ENCODE measurements at places on chromosomes 11 and 22. TPM values are rescaled to one million over a fixed set of nuclear protein-coding genes. Genes with fewer than 3 reads are reported as not detected.

- DNase-seq, result no peak
Observed at GRCh38 chr22:29258407-29259252, 9.2 kb downstream of the RHBDD3 start.

FJX1 gene
- 78.8 TPM for total RNA-seq

GAS2L1 gene
- 7.3 TPM for total RNA-seq

DNA sequence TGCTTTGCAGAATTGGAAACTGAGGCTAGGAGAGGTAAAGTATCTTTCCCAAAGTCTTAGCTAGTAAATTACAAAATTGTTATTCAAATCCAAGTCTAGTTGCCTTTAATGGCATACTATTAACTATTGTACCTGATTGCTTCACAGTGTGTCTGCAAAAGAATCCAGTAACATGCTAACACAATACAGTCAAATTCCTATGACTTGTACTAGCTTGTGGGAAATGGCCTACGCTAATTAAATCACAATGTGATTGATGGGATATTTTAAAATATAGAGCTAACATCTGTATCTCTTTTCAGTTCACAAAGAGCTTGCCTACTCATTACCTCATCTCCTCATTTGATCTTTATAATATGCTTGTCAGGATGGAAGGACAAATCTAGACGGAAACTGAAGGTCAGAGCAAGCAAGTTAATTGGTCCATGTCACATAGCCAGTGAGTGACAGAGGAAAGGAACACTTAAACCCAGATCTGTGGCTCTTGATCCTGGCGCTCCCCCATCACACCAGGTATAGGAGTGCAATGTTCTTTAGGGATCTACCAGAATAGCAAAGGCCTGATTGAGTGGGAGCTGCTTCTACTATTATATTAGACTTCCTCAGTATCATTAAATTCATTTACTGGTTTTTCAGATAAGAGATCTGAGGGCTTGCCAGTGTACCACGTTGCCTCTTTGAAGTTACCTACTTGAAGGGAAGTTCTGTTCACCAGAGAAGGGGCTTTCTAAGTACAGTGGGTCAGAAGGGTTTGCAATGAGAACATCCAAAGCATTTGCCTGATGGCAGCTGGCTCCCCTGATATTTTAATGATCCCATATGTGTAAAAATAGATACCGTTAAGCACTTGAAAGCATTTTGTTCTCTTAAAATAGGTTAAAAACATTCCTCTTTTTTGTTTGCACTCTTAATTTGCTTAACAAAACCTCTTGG is 213.6 kb upstream of the SESN3 start:
- DNase-seq, result no peak

- no peak for DNase-seq
Observed at GRCh38 chr11:3056296-3057068, 741 bp downstream of the CARS1 start.
